ENCODE measurements at places on chromosomes 7 and 10.
A peak's percentile ranks its signal among the peaks of the same experiment; 100 is the strongest.

GRCh38 chr10:71604324-71605018, 115.1 kb downstream of the C10orf105 start:
- no peak for DNase-seq

DNA sequence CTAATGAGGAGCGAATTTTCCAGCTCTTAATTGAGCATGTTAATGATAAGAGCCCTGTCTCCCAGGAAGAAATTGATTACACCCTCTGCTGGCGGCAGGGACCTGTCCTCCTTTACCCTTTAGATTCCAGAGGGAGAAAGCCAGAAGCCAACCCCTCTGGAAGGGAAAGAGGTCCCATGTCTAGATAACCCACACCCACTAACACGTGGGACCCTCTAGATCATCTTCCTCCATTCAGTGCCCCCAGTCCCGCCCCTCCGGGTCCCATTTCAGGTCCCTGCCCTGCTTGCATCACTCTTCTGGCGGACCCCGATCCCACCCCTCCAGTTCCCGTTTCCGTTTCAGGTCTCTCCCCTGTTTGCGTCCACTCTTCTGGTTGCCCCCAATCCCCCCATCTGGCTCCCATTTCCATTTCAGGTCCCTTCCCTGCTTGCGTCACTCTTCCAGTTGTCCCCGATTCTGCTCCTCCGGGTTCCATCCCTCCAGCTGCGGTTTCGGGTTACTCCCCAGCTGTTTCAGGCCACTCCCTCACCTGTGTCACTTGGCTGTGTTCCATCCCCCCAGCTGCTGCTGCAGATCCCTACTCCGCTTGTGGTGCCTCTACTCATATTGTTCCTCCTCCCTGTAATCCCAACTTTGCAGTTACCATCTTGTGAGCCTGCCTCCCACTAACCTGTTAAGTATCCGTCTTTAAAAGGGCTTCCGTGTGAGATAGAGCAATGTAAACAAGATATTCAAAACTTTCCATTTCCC, 202.4 kb downstream of the SH2D4B start:
- no peak for DNase-seq

- no peak for DNase-seq
These were observed 63.0 kb upstream of the CYP26C1 start for GRCh38 chr10:92997620-92998019.

DNA sequence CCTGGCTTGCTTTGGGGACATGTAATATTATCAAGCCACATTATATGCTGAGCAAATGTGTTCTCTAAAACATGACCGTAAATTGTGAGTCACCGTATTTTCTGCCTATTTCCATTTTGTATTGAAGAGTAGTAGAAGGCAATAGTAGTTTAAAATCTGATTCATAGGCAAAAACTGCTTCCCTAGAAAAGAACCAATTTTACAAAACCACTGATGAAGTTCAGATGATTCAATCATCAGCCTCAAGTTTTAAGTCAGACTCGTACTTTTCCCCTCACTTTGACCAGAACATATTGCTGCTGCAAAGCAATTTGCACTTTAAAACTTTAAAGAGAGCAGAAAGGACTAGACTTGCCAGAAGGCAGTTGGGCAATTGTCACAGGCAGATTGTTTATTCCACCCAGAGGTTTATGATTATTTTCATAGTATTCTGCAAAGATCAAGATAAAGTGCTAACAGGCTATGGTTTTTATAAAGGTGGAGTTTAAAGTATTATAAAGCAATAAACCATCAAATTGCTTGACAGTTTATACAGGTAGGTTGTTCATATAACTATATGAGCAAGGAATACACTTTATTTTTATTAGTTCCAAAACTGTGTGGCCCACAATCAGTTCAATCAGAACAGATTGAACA, 168.2 kb downstream of the ETV1 start:
- no peak for DNase-seq

GRCh38 chr10:129851941-129852640, 112.0 kb downstream of the EBF3 start:
- no peak for DNase-seq

GRCh38 chr7:30625283-30625682, 30.6 kb downstream of the GARS1 start:
- DNase-seq, result no peak

DNA sequence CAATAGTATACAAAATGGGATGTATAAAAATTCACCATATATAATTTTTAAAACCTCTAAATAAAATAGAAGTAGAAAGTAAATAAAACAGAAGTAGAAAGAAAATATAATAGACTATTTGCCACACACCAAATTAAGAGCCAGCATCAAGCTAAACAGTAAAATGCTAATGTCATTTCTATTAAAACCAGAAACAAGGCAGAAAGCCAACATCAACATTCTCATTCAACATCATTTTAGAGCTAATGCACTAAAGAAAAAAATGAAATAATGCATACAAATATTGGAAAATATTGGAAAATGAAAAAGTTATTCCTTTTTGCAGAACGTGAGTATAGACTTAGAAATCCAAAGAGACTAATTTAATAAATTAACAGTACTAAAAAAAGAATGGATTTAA, 23.4 kb upstream of the RELN start:
- DNase-seq, result no peak

DNA sequence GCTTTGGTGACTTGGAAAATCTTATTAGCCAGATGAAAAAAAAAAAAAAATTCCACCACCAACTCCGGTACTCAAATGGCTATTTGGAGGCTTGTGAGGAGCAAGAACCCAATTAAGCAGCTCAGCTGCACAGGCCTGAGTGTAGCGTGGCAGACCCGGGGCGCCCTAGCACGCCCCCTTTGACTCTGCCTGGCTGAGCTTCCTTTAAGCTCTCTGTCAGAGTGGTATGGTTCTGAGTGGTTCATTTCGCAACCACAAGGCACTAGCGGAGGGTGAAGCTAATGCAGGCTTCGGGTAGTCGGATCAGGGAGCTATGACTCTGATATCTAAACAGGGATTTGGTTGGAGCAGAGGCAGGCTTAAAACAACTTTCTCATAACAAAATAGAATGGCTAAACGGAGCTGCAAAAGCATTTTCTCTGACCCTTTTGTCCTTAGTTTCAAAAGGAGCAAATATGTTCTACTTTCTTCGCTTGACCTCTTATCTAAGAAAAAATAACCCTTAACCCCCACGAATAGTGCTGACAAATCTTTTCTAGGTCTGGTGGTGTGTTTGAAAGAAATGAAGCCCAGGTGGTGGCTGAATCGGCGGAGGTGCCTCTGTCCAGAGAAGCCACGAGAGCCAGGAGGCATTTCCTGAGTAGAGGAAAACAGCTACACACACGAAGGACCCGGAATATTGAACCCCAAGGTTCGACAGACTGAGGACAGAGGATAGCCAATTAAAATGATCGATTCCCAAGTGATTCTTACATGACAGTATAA, 285.4 kb upstream of the GLI3 start:
- DNase-seq, result peak; percentile 55

GRCh38 chr10:29067161-29067560, 221.7 kb upstream of the LYZL1 start:
- DNase-seq, result no peak

GRCh38 chr10:51955696-51956095, 256.3 kb upstream of the CSTF2T start:
- DNase-seq, result no peak
